ENCODE measurements at places on chromosomes 16 and 17. TPM values are rescaled to one million over a fixed set of nuclear protein-coding genes. Genes with fewer than 3 reads are reported as not detected.

DNA sequence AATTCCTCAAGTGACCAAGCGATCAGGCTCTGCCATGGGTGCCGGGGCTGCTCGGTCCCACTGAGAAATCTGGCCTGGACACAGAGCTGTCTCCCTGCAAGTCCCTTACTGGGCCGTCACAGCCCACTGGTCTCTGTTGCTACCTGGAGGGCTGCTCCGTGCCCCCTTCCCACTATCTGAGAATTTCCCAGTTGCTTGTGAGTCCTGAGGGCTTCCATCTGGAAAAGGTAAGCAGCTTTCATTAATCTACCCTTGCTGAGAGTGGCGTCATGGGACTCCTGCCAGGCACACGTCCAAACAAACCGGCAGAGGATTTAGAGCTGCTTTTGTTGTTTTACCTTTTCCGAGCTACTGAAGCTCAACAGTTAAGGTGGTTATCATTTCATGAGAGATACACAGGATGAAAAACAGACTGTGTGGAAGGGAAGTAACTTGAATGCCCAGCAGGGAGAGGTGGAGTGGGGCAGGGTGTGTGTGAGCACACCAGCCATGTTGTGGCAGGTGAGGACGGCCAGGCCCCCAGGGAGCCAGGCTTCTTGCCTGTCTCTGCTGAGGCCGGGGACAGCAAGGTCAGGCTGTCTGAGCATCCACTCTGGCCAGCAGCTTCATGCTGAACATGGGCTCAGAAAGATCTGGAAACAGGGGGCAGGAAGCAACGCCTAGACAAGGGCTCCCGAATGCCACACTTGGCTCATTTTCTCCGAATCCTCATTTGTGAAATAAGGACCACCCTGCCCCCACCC is 50.6 kb downstream of the GTF3C1 start:
- H3K4me1 ChIP-seq, result no peaks in the 10 kb centered on the region
- no peaks in the 10 kb centered on the region for H3K27me3 ChIP-seq
- H3K4me3 ChIP-seq, result no peak overlapping the region
- peaks cover 90% of the 10 kb centered on the region for H3K36me3 ChIP-seq

- H3K4me1 ChIP-seq, result no peaks in the 10 kb centered on the region
- H3K4me3 ChIP-seq, result no peak overlapping the region
- H3K27me3 ChIP-seq, result no peaks in the 10 kb centered on the region
- no peak overlapping the region for H3K27ac ChIP-seq
- DNase-seq, result no peak
Observed at GRCh38 chr16:82845116-82845515, 218.3 kb downstream of the CDH13 start.

- no peaks in the 10 kb centered on the region for H3K4me1 ChIP-seq
- H3K27ac ChIP-seq, result no peak overlapping the region
- no peaks in the 10 kb centered on the region for H3K27me3 ChIP-seq
Observed at GRCh38 chr17:80323982-80324381, 63.3 kb downstream of the RNF213 start.

Gene SHISA9
- total RNA-seq, result 0.49 TPM

Gene SLC12A3
- total RNA-seq, result not detected
